ENCODE measurements at places on chromosomes 1 and 21. TPM values are rescaled to one million over a fixed set of nuclear protein-coding genes. Genes with fewer than 3 reads are reported as not detected.

GRCh38 chr1:117312453-117313138 lies 54.7 kb upstream of the MAN1A2 start:
- H3K27ac ChIP-seq, result no peak overlapping the region
- H3K4me3 ChIP-seq, result no peak overlapping the region
- H3K4me1 ChIP-seq, result 0 out of 2 replicates have a peak, but pooled peaks cover 3% of the 10 kb centered on the region
- DNase-seq, result peak; percentile 75
- no peaks in the 10 kb centered on the region for H3K36me3 ChIP-seq

- peaks cover 3% of the 10 kb centered on the region for H3K36me3 ChIP-seq
- no peaks in the 10 kb centered on the region for H3K27me3 ChIP-seq
- H3K4me1 ChIP-seq, result 0 out of 2 replicates have a peak, but pooled peaks cover 3% of the 10 kb centered on the region
- H3K4me3 ChIP-seq, result no peak overlapping the region
- H3K27ac ChIP-seq, result no peak overlapping the region
These were observed 8.0 kb upstream of the SFN start for GRCh38 chr1:26854906-26855305.

DNA sequence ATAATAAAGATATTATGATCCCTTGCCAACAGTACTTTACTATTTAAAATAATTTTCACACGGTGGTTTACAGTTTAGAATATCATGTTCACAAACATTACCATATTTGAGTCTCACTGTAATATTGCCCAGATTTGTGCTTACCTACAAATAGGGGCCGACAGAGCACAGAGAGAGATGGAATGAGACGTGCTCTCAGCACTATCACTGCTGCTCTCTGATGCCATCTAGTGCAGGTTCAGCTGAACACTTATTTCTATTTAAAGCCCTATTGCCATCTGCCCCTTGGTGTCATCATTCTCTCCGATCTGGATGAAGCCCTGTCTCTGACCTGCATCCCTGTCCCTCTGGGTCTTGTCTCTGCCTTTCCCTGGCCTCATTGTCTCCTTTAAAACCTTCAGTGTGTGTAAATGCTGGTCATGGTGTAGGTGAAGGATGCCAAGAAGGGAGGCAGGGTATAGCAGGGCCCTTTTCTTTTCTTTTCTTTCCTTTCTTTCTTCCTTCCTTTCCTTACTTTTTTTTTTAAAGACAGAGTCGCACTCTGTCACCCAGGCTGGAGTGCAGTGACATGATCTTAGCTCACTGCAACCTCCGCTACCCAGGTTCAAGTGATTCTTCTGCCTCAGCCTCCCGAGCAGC lies 6.9 kb upstream of the GPATCH4 start:
- peak; percentile 85 for DNase-seq
- no peaks in the 10 kb centered on the region for H3K4me1 ChIP-seq
- no peak overlapping the region for H3K27ac ChIP-seq
- H3K4me3 ChIP-seq, result no peak overlapping the region
- peaks cover 15% of the 10 kb centered on the region for H3K27me3 ChIP-seq
- H3K36me3 ChIP-seq, result no peaks in the 10 kb centered on the region

GRCh38 chr1:26862781-26863684 lies at the start of gene SFN:
Gene SFN (plus strand): TSS chr1:26863149. CDS start chr1:26863213, 64 bp downstream.
- peak within 1 kb of the TSS; percentile 80 for H3K4me3 ChIP-seq
- no peaks in the 10 kb centered on the region for H3K4me1 ChIP-seq
- DNase-seq, result no peak
- no peaks in the 10 kb centered on the region for H3K27me3 ChIP-seq
- H3K36me3 ChIP-seq, result no peaks in the 10 kb centered on the region

DNA sequence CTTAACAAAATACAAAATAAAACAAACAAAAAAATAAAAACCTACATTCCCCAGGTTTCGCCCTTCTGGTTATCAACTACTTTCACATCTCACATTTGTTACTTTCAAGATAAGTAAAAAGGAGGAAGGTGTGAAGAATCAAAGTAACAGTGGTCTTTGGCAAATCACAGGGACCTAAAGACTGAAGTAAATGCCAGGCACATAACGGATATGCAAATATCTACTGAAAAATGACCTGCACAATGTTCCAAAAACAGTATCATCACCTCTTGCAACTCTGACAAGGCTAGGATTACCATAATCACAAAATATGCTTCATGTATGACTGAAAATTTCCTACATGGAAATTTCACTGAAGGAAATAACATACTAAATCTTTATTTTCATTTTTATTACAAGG lies 29.3 kb downstream of the COP1 start:
- H3K4me3 ChIP-seq, result no peak overlapping the region
- no peak overlapping the region for H3K27ac ChIP-seq
- peaks cover 2% of the 10 kb centered on the region for H3K36me3 ChIP-seq
- H3K4me1 ChIP-seq, result peaks cover 9% of the 10 kb centered on the region
- no peaks in the 10 kb centered on the region for H3K27me3 ChIP-seq

DNA sequence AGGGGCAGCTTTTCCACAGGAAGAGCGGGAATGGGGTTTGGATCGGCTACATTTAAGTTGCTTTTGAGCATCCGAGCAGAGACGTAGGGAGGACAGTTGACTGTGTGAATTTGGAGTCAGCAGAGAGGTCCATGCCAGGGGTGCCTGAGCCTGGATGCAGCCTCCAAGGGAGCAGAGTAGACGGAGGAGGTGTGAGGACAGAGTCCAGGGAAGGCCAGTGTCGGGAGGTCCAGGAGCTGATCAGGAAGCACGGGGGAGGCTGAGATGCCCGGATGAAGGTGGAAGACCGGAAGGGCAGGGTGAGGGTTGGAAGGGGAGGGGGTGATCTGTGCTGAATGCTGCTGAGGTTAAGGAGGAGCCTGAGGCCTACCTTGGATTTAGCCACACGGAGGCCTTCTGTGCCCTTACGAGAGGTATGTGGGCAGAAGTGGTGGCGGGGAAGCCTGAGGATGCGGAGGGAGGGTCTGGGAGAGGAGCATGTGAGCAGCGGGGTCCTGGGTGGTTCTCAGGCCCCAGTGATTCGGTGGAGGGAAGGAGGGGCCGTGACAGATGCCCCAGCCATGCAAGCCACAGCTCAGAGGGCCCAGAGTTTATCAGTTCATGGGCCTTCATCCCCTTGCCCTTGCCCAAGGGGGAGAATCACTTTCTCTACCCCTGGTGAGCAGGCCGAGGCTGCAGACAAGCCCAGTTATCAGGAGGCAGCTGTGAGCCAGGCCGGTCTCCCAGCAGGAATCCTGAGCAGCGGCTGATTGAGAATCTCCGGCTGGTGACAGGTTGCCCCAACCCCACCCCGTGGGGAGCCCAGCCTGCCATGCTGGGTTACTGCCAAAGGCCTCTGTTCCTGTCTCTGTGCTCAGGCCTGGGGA lies 54.0 kb upstream of the ACTL8 start:
- H3K4me1 ChIP-seq, result 0 out of 2 replicates have a peak, but pooled peaks cover 2% of the 10 kb centered on the region
- H3K4me3 ChIP-seq, result no peak overlapping the region
- H3K27ac ChIP-seq, result no peak overlapping the region
- no peak for DNase-seq
- no peaks in the 10 kb centered on the region for H3K36me3 ChIP-seq
- no peaks in the 10 kb centered on the region for H3K27me3 ChIP-seq

DNA sequence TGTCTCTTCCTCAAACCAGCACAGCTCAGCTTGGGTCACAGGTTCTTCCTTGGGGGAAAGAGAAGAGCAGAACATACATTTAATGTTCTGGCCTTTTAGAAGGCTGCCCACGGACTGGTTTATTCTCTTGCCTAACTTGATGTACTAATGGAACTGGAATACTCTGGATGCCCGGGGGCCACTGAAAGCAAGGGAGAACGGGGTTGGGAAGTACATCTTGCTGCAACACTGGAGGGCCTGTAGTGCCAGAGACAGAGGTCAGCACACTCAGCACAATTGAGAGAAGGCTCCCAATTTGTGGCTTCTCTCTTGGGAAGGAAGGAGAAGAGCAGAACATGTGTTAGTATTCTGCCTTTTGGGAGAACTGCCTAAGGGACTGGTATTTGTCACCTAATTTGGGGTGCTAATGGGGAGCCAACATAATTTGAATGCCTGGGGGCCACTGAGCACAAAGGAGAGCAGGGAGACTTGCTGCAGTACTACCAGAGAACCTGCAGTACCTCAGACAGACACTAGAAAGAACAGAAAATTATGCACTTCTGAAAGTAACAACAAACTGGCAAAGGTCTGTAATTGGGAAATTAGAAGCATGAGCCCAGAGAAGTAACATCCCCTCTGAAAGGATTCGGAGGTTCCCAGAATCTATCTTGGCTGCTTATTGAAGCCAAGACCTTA lies 14.1 kb downstream of the ZNF691 start:
- H3K4me1 ChIP-seq, result no peaks in the 10 kb centered on the region
- H3K36me3 ChIP-seq, result no peaks in the 10 kb centered on the region
- DNase-seq, result no peak
- no peak overlapping the region for H3K27ac ChIP-seq
- H3K27me3 ChIP-seq, result peaks cover 11% of the 10 kb centered on the region

- H3K36me3 ChIP-seq, result no peaks in the 10 kb centered on the region
- H3K27ac ChIP-seq, result no peak overlapping the region
- no peak overlapping the region for H3K4me3 ChIP-seq
- no peak for DNase-seq
- no peaks in the 10 kb centered on the region for H3K27me3 ChIP-seq
These were observed 162.4 kb downstream of the TTLL7 start for GRCh38 chr1:83836543-83836942.

GRCh38 chr21:35911412-35912191 lies 148.7 kb downstream of the SETD4 start:
- no peak overlapping the region for H3K4me3 ChIP-seq
- H3K27ac ChIP-seq, result no peak overlapping the region
- H3K27me3 ChIP-seq, result no peaks in the 10 kb centered on the region
- H3K4me1 ChIP-seq, result peaks cover 6% of the 10 kb centered on the region
- H3K36me3 ChIP-seq, result no peaks in the 10 kb centered on the region
- no peak for DNase-seq

DNA sequence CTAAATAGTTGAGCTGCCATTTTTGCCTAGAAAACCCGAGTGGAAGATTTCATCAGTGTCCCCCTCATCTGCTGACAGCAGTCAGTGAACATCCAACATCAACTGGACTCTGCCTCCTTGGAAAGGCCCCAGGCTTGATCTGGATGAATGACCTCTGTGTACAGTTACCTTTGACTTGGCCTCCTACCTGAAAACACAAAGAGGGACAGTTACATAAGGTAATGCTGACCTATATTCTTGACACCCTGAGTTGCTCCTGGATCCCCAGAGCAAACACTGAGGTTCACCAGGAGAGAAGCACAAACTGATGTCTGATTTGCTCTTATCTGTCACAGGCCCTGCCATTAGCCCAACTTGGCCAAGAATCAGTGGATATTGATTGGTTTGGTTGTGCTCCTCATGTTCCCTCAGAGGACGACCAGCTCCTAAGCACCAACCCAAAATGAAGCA lies 138.9 kb downstream of the PROX1 start:
- no peaks in the 10 kb centered on the region for H3K36me3 ChIP-seq
- H3K27me3 ChIP-seq, result peaks cover 18% of the 10 kb centered on the region
- no peak overlapping the region for H3K4me3 ChIP-seq
- no peaks in the 10 kb centered on the region for H3K4me1 ChIP-seq
- H3K27ac ChIP-seq, result no peak overlapping the region

DNA sequence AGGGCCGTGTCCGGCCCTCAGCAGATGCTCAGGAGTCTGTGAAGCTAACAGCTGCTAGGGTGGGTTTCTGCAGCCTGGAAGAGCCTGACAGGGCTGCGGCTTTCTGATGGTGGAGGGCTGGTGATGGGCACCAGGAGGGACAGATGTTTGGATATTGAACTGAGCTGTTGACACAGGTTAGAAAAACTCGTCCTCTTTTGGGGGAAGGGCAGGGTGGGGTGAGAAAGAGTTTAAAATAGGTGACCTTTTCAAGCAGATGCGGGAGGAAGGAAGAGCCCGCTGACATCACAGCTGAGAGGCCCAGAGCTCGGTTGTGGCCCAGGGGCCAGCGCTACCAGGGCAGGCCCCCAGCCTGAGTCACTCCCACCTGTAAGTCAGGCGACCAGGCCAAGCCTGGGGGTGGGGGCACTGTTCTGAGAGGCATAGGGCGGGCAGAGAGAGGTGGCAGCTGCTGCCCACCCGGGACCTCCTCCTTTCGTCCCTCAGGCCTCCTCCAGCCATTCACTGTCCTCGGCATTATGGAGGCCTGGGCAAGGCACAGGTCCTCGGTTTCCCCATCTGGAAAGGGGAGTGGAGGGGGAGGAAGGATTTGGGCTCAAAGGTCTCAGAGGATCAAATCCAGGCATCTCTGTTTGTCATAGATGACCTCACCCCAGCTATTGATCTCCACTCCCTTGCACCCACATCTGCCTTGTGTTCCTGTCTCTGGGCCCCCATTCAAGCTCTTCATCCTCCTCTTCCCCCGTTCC lies 32.3 kb upstream of the ID3 start:
- no peaks in the 10 kb centered on the region for H3K27me3 ChIP-seq
- DNase-seq, result no peak
- H3K27ac ChIP-seq, result no peak overlapping the region
- no peak overlapping the region for H3K4me3 ChIP-seq

The HAO2 gene
- not detected for total RNA-seq

The TCHHL1 gene
- total RNA-seq, result not detected

The F13B gene
- total RNA-seq, result not detected

The KCNQ4 gene
- not detected for total RNA-seq

The ADGRL2 gene
- total RNA-seq, result 43.4 TPM

The LIPI gene
- total RNA-seq, result not detected

All from GM23248 (cell line).